NCI-H510A (cell line): ENCODE measurements at places on chromosomes 5 and 9.

GRCh38 chr9:135789838-135790291 lies 87.9 kb downstream of the KCNT1 start:
- no peak for DNase-seq

- no peak for DNase-seq
Observed at GRCh38 chr9:130325921-130326320, 60.4 kb downstream of the HMCN2 start.

DNA sequence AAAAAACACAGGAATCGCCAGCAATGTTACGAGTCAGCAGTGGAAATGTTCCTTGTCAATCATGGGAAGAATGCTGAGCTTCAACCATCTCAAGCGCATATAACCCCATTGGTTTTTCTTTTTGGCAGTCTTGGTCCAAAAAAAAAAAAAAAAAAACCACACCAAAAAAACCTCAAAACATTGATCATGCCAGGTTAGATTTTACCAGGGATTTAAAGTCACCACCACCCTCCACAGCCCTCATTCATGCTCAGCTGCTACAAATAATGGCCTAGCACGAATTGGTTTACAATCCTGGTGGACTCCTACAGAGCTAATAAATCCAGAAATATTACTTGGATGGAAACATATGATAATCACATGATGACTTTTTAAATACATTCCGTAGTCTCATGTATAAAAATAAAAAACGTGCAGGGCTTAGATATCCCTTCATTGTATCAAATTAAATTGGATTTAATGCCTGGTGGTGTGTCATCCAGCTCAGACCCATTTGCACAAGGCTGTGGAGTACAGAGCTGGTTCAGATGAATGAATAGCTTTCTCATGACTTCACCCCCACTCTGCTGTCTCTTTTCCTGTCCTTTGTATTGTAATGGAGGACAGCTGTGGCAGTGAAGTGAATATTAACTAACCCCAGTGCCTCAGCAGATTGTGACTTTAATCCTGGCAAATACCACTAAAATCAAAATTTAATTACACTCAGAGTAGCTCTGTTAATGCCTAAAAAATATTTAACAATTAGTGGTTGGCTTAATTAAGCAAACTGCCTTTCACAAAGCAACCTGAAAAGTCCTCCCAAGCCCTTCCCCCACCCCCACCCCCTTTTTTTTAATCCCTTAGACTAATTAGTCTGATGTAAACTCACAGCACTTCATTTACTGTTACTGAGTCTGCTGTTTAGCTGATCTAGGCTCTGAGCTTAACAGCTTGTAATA lies 626.5 kb upstream of the ZNF608 start:
- no peak for DNase-seq

GRCh38 chr5:124156415-124156996 lies 589.9 kb downstream of the ZNF608 start:
- no peak for DNase-seq

DNA sequence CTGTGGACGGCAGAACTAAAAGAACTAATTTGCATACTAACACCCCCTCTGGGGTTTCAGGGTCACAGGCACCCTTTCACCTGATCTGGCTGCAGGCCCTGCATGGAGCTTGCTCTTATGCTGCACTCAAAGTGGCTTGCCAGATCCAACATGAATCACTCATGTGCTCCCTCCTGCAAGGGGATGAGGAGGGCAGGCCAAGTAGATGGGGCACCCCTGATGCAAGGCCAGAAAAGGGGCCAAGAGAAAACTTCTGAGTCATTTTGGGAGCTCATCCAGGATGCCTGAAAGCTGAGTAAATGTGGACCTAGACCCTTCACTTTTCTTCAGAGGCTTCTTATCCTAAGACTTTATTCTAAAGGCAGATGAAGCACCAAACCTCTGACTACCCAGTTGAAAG lies 558.5 kb upstream of the PTGER4 start:
- no peak for DNase-seq

DNA sequence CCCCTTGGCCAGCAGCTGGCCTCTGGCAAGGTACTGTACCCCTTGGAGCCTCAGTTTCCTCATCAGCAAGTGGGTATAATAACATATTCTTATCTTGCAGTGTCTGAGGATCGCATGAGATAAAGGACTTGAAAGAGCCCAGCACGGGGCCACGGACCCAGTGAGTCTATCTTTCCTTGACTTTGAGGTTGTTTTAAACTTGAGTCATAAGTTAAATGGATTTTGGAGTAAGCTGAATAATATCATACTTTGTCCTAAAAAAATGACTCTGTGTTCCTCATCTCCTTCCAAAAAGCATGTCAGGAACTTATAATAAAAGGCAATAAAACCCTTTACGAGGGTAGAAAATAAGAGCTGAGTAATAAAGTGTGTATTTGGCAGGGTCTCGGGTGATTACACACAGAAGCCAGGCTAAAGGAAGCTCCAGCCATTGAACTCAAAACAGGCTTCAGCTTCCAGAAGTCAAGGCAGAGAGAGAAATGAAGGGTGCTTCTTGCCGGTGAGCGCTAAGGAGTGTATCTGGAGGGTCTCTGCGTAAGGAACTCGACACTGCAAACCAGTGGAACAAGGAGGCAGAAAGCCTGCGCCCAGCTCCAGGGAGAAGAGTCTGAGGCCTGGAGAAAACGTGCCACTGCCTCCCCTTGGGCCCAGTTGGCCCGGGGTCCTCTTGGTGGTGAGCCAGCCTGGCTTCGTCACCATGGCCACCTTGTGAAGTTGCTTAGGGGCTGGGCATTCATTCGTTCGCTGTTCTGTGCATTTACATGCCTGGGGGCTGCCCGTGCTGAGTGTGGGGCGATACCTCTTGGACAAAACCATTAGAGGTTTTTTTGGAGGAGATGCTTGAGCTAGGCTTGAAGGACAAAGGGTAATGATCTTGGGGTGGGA lies 72.4 kb upstream of the PHYKPL start:
- no peak for DNase-seq

GRCh38 chr5:135393229-135393628 lies 5.8 kb downstream of the MACROH2A1 start:
- no peak for DNase-seq

DNA sequence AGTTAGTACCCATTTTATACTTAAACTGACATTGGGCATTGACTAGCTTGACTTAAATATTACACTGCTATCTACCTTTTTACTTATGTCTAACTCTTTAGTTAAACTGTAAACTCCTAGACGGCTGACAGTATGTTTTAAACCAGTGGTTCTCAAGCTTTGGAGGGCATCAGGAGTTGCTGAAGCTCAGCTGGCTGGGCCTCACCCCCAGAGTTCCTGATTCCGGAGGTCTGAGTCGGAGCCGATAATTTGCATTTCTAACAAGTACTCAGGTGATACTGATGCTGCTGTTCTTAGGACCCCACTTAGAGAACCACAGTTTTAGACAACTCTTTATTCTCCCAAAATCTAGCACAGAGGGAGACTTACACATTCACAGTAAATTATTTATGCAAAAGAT lies 63.3 kb upstream of the PCA3 start:
- DNase-seq: no peak

- DNase-seq: no peak
Observed at GRCh38 chr5:131649161-131649560, 14.1 kb upstream of the RAPGEF6 start.

- no peak for DNase-seq
Observed at GRCh38 chr9:715743-716400, 125.6 kb upstream of the DMRT1 start.

GRCh38 chr5:123921193-123921592 lies 409.2 kb downstream of the CSNK1G3 start:
- no peak for DNase-seq

DNA sequence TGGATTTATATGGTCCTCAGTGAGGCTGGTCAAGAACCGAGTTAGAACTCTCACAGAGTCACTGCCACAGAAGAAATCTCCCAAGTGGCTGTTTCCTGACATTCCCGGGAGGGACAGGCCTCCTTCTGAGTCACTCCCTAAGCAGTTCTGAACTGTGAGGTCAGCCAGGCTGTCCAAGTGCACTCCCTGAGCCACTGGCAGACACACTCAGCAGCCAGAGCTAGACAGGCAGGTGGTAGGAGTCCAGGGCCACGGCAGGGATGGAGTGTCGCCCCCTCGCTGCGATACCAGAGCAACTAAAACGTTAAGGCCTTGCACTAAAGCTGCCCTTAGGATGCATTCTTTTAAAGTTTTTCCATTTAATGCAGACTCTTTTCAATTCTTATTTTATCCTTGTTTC lies 3.4 kb downstream of the IL4 start:
- no peak for DNase-seq

DNA sequence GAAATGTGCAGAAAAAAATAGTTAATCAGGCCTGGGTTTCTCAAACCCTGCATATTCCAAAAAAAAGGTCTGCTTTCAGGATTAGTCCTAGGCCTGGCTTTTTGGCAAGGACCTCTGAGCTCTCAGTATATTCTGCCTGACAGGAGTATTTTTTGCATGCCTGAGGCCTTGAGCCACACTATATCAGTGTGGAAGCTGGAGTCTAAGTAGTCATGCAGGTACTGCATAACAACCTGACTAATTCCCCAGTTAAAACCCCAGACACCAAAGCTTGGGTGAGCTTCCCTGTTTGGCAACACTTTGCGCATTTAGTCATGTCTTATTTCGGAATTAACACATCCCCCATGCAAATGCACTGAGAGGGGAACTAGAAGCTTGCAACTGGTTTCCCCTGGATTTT lies 359.5 kb downstream of the CETN3 start:
- DNase-seq: no peak

- no peak for DNase-seq
Observed at GRCh38 chr5:129061849-129062248, 32.7 kb upstream of the ISOC1 start.

DNA sequence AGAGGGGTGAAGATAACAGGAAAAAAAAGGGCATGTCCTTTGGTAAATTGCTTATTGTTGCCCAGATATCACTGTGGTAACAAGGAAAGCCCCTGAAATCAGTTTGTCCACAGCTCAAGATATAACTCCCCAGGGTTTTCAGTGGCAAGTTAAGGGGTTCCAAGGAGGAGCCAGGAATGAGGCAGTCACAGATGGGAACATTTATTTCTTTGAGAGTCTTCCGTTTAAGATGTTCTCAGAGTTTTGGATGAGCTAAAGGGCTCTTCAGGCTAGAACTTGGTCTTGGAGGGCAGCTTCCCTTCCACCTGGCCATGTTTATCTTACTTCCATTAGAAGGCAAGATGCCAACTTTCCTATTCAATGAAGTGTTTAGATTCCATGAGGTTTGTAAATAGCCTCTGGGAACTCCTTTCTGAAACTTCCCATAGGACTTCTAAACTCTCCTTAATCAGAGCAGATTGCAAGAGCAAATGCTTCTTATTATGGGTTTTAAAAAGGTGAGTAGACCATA lies 277.6 kb upstream of the TNC start:
- no peak for DNase-seq

GRCh38 chr9:111915425-111915758 lies 18.8 kb downstream of the UGCG start:
- DNase-seq: no peak

DNA sequence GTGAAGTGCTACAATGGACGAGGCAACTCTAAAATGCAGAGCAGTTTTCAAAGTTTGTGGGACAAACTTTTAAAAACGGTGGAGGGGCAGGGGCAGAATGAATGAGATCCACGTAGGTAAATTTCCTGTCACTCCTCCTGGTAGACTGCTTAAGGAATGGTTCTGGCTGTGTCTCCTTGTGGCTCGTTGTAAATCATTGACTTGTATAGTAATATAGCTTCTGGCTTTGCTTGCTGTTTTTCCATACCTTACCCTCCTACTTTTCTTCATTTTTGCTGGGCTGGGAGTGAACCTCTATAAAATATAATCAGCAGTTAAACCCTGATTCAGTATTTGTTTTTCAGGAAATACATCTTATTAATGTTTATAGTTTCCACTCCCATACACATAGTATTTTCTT lies 235.7 kb downstream of the TUSC1 start:
- no peak for DNase-seq

DNA sequence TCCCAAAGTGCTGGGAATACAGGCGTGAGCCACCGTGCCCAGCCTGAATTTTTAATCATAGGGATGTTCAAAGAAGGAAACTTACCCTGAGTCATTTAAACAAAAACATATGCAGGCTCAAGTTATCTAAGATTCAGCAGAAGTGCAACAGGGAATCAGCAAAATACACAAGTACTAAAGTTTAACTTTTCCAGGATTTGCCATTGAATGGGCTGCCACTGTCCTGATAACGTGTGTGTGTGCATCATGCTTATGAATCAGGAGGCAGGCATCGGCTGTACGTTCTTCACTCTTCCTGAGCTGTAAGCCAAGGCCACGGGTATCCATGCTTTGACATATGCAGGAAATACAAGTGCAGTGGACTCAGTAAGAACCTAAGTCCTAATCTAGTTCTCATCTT lies 48.8 kb upstream of the FST start:
- no peak for DNase-seq

- DNase-seq: no peak
Observed at GRCh38 chr5:59222687-59223511, 640.0 kb downstream of the RAB3C start.

DNA sequence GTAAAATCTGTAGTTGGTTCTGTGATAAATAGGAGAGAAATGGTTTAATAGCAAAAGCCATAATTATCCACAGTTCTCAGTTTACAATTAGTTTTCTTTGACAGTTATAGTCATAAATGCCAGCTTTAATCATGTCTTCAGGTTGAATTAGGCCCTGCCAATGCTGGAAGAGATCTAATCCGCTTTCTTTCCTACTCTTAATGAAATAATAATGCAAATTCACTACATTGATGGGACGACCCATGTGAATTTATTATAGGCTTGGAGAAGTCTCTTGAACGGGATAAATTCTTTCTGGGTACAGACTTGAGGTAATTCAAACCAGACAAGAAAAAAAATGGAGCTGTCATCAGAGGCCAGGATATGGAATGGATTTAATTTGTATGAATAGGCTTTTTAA lies 950.4 kb downstream of the EFNA5 start:
- no peak for DNase-seq

DNA sequence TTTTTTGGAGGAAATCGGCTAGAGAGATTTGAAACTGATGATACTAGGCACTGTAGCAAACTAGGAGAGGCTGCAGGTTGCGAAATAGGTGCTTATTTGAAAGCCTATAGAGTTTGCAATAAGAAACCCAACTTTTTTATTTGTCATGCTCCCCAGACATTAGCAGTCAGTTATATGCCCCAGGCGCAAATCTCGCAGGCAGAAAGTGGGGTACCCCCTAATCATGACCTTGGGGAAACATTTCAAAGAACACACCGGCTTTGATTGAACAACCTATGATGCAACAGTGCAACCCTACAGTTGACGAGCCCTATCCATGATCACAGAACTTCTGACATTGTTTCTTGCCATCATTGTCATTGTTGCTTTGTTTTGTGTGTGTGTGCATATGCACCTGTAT lies 510.5 kb downstream of the RAB3C start:
- no peak for DNase-seq

DNA sequence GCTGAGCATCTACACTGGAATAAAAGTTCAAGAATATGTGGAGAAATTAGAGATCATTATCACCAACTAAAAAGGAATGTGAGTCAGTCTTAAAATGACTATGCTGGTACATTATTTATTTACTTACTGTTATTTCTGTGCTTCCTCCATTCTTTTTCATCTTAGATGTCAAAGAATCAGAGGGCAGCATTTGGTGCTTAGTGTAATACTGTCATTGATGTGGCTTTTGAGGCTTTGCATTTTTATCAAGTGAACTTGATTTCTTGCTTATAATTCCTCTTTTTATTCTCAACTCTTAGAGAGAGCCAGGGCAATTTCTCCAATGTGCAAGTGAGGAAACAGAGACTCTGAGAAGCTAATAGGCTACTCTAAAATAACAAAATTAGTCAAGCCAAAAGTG lies 163.7 kb upstream of the TRPC7 start:
- no peak for DNase-seq

- DNase-seq: no peak
Observed at GRCh38 chr5:17808566-17808965, 174.3 kb downstream of the TAF11L14 start.
